Activated CD8-positive, alpha-beta T cell treated with anti-CD3 and anti-CD28 coated beads for 36 hours (primary cell): ENCODE measurements at places on chromosomes 7 and 10.

DNA sequence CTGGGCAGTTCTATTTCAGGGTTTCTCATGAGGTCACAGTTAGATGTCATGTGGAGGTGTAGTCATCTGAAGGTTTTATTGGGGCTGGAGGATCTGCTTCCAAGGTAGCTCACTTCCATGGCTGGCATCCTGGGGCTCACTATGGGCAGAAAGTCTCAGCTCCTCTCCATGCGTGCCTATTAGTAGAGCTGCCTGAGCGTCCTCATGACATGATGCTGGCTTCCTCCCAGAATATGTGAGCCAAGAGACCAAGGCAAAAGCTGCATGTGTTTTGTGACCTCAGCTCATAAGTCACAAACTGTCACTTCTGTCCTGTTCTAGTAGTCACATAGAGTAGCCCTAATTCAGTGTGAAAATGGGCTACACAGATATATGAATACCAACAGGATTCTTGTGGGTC lies 524.4 kb downstream of the SUGCT start:
- DNase-seq = no peak

- DNase-seq = peak; percentile 46
Observed at GRCh38 chr7:36487756-36488336, 98.2 kb downstream of the ANLN start.

GRCh38 chr10:123808906-123809305 lies 82.7 kb downstream of the CPXM2 start:
- DNase-seq = peak; percentile 35

DNA sequence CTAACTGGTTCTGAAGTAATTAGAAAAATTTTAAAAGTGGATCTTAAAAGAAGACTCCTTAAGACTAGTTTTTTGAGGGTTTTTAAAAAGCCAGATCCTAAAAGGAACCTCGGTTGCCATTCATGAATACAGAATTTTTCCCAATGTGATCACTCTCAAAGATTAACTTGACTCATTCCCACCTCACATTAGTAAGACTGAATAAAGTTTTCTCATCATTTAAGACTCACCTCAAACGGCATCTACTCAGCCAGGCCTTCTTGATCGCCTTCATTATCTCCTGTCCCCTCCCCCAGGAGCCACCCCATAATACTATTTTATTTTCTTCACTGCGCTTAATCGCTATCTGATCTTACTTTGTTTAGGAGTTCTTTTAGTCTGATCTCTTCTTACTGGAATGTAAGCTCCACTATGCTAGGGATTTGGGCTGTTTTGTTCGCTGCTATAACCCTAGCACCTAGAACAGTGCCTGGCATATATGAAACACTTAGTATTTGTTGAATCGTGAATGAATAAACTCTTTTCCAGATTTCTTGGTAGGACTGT lies 55.9 kb upstream of the PCGF5 start:
- DNase-seq = no peak
